A673 (cell line): ENCODE measurements at places on chromosomes 12 and 14.

- no peak for DNase-seq
Observed at GRCh38 chr12:106974511-106974910, 12.4 kb downstream of the MTERF2 start.

GRCh38 chr12:12684375-12685106 is 11.4 kb downstream of the GPR19 start:
- DNase-seq = peak; percentile 56

GRCh38 chr12:2248087-2248900 is 195.5 kb downstream of the CACNA1C start:
- DNase-seq = no peak

DNA sequence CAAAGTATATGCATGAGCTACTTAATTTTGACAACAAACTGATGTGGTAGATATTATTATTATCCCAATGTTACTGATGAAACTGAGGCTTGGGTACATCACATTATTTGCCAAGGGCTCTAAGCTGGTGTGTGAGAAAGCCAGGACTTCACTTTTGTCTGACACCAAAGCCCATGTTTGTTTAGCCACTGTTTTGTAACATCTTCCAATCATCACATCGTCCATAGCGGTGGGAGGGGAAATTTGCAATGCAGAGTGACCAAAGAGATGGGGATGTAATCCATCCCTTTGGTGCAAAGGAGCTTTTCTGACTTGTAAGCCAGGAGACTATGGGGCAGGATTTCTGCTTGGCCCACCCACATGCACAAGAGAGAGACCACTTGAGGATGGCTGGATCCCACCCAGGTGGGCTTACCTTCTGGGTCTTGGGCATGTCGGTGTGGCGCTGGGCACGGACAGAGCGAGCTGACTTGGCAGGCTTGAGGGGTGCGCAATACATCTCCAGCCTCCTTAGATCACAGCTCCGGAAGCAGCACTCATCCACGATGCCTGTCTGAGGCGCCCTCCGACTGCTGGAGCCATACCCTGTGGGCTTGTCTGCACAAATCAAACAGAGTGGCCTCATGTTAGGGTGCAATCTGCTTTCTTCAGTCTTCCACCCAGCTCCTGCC is 61.1 kb downstream of the IGF1 start:
- DNase-seq = no peak

DNA sequence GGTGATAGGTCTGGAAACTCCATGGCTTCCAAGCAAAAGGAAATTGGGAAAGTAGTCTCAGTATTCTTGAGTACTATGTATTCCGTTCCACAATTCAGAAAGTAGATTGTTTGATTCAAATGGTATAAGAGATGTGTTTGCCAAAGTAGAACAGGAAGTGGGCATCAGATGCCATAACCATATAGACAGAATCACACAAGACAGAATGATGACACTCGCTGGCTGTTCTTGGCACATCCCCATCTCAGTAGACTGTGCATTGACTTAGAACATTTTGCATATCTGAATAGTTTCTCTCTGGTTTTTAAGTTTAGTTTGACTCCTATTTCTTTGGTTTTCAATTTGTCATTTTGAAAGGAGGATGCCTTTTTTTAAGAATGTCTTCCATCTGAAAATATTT is 221.1 kb upstream of the RGS6 start:
- peak; percentile 62 for DNase-seq

- no peak for DNase-seq
Observed at GRCh38 chr12:2319737-2320506, 267.1 kb downstream of the CACNA1C start.

GRCh38 chr12:7806863-7807487 is 17.8 kb downstream of the NANOG start:
- peak; percentile 81 for DNase-seq

DNA sequence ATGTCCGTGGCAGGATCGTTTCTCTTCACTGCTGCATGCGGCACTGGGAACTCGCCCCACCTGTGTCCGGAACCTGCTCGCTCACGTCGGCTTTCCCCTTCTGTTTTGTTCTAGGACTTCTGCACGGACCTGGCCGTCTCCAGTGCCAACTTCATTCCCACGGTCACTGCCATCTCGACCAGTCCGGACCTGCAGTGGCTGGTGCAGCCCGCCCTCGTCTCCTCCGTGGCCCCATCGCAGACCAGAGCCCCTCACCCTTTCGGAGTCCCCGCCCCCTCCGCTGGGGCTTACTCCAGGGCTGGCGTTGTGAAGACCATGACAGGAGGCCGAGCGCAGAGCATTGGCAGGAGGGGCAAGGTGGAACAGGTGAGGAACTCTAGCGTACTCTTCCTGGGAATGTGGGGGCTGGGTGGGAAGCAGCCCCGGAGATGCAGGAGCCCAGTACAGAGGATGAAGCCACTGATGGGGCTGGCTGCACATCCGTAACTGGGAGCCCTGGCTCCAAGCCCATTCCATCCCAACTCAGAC is 1.2 kb downstream of the FOS start:
- no peak for DNase-seq
